Astrocyte of the hippocampus (primary cell): ENCODE measurements at places on chromosomes 2 and 18.

- peak; percentile 52 for DNase-seq
Measured at GRCh38 chr2:121489284-121489683, 41.4 kb upstream of the RNU4ATAC start.

GRCh38 chr18:13442451-13442850, 223.9 kb downstream of the LDLRAD4 start:
- no peak for DNase-seq

GRCh38 chr2:158782136-158782535, 13.0 kb upstream of the DAPL1 start:
- no peak for DNase-seq

DNA sequence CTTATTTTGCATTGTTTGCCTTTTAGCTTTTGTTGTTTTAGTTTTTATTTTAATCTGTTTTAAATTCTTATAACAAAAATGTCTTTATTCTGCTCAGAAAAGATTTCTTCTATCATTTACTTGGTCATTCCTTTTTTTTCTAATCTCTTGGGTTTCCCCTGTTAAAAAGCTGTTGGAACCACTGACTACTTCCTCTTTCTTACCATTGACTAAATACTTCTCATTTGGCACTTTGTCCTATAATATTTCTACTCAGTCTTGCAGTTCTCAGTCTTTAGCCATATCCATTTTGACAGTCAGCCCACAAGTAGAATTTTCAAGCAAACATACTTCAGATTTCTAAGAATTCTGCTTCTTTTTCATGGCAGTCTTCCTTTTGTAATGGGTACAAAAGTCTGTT, 567.2 kb downstream of the SATB2 start:
- DNase-seq: no peak

GRCh38 chr18:42758852-42759251, 356.6 kb downstream of the RIT2 start:
- DNase-seq: no peak

DNA sequence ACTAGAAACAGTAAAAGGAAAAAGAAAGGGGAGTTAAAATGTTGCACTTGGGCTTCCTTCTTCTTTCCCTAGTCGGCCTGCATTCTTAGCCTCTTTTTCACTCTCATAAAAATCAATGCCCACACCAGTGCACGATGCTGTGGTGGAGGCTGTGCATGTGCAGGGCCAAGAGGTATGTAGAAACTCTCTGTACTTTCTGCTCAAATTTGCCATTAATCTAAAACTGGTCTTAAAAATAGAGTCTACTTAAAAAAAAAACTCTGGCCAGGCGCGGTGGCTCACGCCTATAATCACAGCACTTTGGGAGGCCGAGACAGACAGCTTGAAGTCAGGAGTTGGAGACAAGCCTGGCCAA, 11.1 kb downstream of the TRAPPC8 start:
- DNase-seq: no peak

GRCh38 chr2:121790276-121790956, 35.0 kb downstream of the TSN start:
- peak; percentile 93 for DNase-seq

DNA sequence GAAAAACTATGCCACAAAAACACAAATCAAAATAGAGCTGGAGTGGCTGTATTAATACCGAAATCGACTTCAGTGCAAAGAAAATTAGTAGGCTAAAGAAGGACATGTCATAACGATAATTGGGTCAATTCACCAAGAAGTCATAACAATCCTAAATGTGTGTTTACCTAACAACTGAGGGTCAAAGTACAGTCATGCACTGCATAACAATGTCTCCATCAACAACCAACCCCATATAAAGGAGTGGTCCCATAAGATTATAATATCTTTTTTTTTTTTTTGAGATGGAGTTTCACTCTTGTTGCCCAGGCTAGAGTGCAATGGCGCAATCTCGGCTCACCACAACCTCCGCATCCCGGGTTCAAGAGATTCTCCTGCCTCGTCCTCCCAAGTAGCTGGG, 87.5 kb downstream of the NAB1 start:
- no peak for DNase-seq

GRCh38 chr2:96694816-96695455, 44.9 kb downstream of the LMAN2L start:
- no peak for DNase-seq

GRCh38 chr2:233242231-233242927, 9.1 kb upstream of the ATG16L1 start:
- no peak for DNase-seq

DNA sequence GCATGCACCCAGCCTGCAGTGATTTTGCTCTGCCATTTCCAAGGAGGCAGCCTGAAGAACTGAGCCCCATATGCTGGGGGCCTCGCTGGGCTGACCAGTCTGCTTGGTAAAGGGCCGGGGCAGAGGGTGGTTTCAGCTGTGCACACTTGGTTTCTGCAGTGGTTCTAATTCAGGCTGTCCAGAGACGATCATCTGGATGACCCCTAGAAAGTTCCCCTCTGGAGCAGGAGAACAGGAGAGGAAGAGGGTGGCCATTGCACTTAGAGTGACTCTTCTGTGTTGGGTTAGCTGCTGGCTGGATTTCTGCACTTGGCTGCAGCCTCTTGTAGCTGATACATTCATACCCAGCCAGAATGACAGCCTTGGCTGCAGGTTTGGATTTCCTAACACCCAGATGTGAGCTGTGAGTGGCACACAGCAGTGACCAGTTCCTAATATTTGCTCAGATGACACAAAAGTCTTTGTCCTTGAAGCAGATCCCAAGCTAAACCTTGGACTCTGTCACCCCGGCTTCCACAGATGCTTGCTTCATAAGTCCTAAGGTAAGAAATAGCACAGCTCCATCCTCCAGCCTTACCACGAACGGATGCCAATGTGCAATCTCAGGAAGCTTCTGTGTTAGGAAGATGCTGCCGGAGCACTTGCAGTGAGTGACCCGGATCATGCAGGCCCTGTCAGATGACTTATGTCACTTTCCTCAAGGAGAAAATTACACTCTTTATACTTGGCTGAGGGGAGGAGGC, 105.6 kb downstream of the HNRNPLL start:
- no peak for DNase-seq

DNA sequence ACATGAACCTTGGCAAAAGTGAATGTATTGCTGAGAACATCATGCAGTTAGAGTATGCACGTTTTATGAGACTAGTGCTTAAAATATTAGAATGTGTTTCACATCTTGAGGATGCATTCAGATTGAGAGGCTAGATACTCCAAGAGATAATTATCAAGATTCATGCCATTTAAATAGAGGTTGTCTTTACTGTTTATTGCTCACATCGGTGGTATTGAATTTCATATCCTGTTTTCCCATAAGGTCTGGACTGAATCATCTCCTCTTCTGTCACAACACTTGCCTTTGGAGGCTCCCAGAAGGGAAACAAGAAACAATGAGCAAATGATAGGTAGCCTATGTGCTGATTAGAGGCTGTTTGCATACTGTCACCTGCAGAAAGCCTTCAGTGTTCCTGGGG, 83.8 kb downstream of the CLHC1 start:
- DNase-seq: no peak

GRCh38 chr2:44333994-44334393, 27.3 kb downstream of the PREPL start:
- no peak for DNase-seq

GRCh38 chr2:6832596-6833299, 33.0 kb downstream of the CMPK2 start:
- DNase-seq: no peak

DNA sequence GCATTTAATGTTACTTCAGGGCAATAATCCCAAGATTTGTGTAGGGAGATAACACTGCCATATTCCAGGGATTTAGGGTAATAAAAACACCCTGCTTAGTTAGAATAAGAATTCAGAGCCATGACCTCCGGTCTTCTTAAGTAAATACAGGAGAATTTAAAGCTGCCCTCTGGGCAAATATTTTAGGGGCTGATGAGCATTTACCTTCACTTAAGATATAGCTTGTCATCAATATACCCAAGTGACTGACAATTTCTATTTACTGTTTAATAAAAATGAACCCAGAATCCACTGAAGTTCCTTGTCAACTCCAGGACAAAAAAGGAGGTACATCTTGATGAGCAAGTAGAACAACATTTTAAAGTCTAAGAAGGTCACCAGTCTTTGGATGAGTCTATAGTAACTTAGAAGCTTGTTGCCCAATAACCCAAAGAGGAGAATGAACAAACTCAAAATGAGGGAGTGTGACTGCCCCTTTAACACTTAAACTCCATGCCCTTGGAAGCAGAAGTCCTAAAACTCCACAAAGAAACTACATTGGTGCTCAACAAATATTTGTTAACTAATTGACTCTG, 24.3 kb upstream of the IKZF2 start:
- no peak for DNase-seq

DNA sequence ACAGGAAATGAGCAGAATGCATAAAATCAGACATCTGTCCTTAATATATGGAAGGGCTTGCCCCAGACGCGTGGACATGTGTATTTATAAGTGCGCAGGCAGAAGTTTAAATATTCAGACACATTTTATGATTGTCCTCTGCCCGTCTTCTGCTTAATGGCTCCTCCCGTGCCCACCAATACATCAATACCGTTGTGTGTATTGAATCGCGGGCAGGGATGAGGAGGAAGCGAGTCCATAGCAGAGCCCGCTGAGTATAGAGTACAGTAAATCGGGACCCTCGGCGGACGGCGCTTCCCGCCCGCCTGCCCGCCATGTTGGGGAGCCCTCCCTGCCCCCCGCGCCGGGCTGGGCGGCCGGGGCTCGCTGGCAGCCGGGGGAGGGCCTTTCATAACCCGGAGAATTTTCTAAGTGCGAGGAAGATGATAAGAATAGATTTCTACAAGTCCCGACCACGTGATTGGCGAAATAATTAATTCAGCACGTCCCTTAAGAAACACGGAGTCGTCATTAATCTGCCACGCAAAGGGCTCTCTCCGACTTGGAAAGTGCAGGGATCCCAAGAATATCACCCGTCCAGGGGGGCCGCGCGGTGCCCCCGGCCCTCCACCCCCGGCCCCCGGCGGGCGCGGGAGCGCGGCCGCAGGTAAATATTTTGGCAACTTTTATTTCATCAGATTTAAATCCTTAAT, at the start of gene HOXD3:
Gene HOXD3, plus strand, starts transcription at position 501 of the 692 bp plus-strand sequence. CDS start 11,808 bp downstream, outside the sequence.
- no peak for DNase-seq

GRCh38 chr2:220219371-220219770, 591.9 kb downstream of the SLC4A3 start:
- DNase-seq: no peak

DNA sequence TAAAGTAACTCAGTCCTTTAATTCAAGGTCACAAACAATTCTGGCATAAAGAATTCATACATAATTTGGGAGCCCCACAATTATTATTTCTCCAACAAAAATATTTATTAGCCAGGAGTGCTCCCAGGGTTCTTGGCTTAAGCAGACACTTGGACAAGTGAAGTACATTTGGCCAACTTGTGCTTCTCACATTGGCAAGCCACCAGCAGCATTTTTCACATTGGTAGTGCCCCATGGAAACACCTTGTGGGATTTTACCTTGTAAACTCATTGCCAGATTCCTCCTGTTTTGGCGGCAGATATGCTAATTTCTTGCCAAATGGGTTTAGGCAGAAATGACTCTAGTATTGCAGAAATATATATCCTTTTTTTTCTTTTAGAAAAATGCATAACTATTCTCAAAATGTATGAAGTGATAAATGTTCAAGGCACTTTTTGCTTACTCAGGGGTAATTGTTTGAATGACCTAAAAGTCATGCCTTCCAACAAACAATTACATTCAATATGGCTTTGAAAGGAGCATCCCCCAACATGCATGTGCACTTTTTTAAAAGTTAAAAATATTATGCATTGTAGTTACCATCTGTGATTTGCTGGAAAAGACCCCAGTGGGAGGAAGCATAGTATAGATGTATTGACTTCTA, 113.5 kb downstream of the CSRNP3 start:
- peak; percentile 36 for DNase-seq

DNA sequence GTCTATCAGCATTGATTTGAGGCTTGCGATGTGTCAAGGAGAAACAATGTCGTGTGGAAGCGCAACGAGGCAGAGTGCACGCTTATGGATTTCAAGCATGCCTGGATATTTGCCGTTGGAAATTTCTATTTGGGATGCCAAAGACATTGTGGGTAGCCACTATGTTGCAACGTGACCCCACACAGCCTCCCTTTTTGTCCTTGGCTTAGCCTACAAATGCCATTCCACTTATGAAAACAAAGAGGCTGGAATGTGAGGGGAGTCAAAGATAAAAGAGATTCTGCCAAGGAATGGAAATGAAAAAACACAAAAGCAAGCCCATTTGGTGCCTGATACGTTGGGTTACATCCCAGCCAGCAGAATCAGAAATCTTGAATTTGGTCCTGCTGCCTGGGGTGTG, 721.2 kb downstream of the GALR1 start:
- peak; percentile 79 for DNase-seq

GRCh38 chr2:47339745-47340541, 63.0 kb upstream of the MSH2 start:
- no peak for DNase-seq

GRCh38 chr2:66170744-66171330, 264.1 kb upstream of the MEIS1 start:
- no peak for DNase-seq

- no peak for DNase-seq
Measured at GRCh38 chr2:236711440-236711839, 141.8 kb downstream of the ACKR3 start.

DNA sequence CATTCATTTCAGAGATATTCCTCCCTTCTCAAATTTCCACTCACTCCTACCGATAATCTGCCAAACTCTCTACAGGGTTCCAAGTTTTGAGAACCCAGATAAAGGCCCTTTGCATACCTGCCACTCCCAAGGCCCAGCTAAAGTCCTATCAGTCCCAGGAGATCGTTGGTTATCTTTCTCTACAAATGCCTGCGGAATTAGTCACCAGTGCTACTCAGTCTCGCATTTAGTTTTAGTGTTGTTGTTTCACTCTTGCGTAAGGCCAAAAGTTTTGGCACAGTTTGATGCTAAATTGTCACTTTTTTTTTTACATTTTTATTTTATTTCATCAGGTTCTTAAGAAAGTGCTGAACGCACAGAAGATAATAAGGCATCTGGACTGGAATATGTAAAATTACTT, 29.2 kb upstream of the SETBP1 start:
- peak; percentile 79 for DNase-seq
